Ascending aorta (tissue), 2 donors: ENCODE measurements at places on chromosomes 1 and 21. TPM values are rescaled to one million over a fixed set of nuclear protein-coding genes. Genes with fewer than 3 reads are reported as not detected.

Gene MROH9
- total RNA-seq: not detected

Gene IVL
- not detected for total RNA-seq

Gene KRTAP19-3
- not detected for total RNA-seq

Gene SORT1
- total RNA-seq: 111 TPM

- H3K4me3 ChIP-seq: no peak overlapping the region
- no peaks in the 10 kb centered on the region for H3K27me3 ChIP-seq
- no peaks in the 10 kb centered on the region for H3K4me1 ChIP-seq
- no peak for DNase-seq
- no peaks in the 10 kb centered on the region for H3K36me3 ChIP-seq
Measured at GRCh38 chr1:24385160-24385940, 28.2 kb downstream of the STPG1 start.

GRCh38 chr1:234656070-234656895, 46.3 kb upstream of the IRF2BP2 start:
- H3K27me3 ChIP-seq: no peaks in the 10 kb centered on the region
- H3K27ac ChIP-seq: no peak overlapping the region
- no peak overlapping the region for H3K4me3 ChIP-seq
- H3K4me1 ChIP-seq: no peaks in the 10 kb centered on the region
- no peaks in the 10 kb centered on the region for H3K36me3 ChIP-seq

DNA sequence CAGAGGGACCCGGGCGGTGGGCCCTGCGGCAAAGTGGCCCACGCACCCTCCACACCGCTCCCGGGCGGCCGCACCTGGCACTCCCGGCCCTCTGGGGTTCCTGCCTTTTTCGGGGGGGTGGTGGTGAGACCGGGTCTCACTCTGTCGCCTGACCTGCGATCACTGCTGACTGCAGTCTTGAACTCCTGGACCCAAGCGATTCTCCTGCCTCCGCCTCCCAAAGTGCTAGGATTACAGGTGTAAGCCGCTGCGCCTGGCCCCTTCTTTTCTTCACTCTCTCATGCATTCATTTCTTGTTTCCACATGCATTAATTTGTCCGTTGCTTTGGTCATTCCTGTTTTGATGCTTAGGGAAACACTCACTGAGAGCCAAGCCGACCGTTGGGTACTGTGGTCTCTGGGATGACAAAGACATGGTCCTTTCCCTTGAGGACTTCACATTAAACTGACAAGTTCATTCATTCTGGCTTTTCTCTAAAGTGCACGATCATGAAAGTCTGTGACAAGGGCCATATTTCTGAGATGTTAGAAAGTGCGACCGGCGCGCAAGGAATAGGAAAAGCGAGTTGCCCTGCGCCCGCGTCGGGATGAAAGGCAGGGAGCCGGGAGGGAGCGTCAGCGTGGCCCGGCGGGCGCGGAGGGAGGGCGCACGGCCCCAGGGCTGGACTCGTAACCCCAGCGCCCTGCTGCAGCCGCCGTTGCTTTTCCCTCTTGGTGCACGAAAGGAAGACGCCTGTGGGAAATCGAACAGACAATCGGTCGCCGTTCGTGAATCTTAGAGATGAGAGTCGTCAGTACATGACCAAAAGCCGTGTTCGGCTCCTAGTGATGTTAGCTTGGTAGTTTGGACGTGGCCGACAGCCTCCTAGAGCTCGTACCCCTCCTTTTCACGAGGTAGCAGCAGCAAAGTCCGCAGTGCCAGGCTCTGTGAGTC, 1.0 kb upstream of the MCOLN2 start:
- H3K36me3 ChIP-seq: no peaks in the 10 kb centered on the region
- no peaks in the 10 kb centered on the region for H3K27me3 ChIP-seq
- peak overlapping the region; percentile 67 for H3K4me3 ChIP-seq

GRCh38 chr1:44632598-44632997, 41.7 kb downstream of the TMEM53 start:
- H3K4me1 ChIP-seq: peaks cover 12% of the 10 kb centered on the region
- no peaks in the 10 kb centered on the region for H3K27me3 ChIP-seq
- H3K36me3 ChIP-seq: peaks cover 37% of the 10 kb centered on the region
- DNase-seq: no peak

DNA sequence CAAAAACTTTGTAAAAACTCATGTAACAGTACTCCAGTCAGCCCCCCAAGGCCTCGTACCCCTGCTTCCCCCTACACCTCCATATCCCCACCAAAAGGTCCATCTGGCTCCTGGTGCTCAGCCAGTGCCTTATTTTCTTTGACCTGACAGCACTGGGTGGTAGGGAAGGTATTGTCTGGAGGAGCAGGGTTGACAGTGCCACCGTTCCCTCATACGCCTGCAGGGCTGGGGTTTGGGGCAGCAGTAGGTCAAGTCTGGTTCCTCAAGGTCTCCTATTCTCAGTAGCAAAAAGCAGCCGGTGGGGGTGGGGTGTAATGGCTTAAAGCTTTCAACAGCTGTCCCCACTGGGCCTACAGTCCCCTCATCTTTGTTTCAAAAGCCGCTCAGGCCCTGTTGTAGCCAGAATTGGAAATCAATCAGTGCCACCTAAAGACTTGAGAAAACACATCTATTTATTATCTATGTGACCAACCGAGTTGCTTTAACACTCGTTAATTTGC, 25.3 kb upstream of the TTF2 start:
- H3K4me3 ChIP-seq: no peak overlapping the region
- DNase-seq: no peak
- no peaks in the 10 kb centered on the region for H3K36me3 ChIP-seq
- H3K27me3 ChIP-seq: no peaks in the 10 kb centered on the region

GRCh38 chr1:51768971-51769588, 109.4 kb downstream of the NRDC start:
- H3K27ac ChIP-seq: peak overlapping the region; percentile 43
- no peak overlapping the region for H3K4me3 ChIP-seq
- peaks cover 2% of the 10 kb centered on the region for H3K4me1 ChIP-seq
- H3K27me3 ChIP-seq: no peaks in the 10 kb centered on the region

GRCh38 chr1:184988506-184988905, 14.2 kb upstream of the NIBAN1 start:
- H3K4me1 ChIP-seq: no peaks in the 10 kb centered on the region
- no peak overlapping the region for H3K27ac ChIP-seq
- H3K36me3 ChIP-seq: no peaks in the 10 kb centered on the region
- DNase-seq: no peak
- no peaks in the 10 kb centered on the region for H3K27me3 ChIP-seq

DNA sequence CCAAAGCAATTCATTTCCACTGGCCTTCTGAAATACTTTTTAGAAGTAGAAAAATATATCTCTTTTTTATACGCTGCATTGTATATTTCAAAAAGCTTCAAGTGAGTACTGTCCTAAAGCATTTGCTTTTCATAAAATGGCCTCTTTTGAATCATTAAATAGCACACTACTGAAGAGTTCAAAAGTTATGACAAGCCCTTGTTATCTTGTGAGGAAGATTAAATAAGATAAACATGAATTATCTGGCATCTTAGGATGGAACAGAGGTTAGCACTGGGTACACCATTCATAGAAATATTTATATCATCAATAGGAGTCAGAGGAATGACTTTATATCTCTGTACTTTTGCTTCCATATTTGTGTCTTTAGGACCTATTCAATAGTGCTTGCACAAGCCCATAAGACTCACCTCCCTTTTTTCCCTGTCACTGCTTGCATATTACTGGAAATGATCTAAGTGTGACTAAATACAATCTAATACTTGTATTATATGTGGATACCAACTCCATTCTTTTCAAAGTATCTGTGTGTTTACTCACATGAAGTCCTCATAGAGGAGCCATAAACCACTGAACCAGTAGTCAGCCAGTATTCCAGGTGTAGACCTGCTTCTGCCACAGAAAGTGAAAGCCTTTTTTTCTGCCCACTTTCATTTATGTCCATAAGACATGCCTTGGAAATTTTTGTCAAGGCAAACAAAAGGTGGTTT, 274.2 kb upstream of the C1orf105 start:
- H3K4me3 ChIP-seq: no peak overlapping the region
- no peak for DNase-seq
- no peaks in the 10 kb centered on the region for H3K36me3 ChIP-seq
- H3K27ac ChIP-seq: peak overlapping the region; percentile 92
- peaks cover 4% of the 10 kb centered on the region for H3K4me1 ChIP-seq

- no peak overlapping the region for H3K27ac ChIP-seq
- H3K36me3 ChIP-seq: no peaks in the 10 kb centered on the region
- H3K4me3 ChIP-seq: no peak overlapping the region
- no peak for DNase-seq
Measured at GRCh38 chr1:191984856-191985255, 173.4 kb upstream of the RGS18 start.

DNA sequence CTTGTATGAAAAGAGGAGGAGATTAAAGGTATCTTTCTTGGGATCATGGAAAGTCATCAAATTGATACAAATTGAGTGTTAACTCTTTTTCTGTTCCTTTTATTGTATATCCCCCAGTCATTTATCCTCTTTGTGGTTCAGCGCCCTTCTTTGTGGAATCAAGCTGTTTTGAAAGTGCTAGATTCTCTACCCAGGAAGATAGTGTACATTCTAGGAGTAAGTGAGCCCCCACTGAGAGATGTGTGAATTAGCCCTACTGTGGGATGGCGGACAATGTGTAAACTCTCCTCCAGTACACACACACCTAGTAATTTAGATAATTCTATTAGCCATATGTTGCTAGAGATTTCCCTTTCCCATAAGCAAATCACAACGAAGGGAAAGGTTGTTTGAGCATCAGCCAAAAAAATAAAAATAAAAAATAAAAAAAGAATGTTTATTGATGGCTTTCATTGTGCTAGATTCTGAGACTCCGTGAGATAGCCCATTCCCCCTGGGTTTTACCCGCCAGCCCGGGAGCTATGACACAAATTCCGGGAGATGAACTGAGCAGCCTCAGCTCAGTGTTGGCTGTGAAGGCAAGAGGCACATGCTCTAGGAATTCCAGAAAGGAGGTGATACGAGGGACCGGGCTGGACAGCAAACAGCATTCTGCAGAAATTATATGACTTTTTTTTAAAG, 378.4 kb upstream of the RUNX1 start:
- no peak for DNase-seq
- H3K27me3 ChIP-seq: no peaks in the 10 kb centered on the region
- H3K4me1 ChIP-seq: no peaks in the 10 kb centered on the region
- H3K36me3 ChIP-seq: no peaks in the 10 kb centered on the region

DNA sequence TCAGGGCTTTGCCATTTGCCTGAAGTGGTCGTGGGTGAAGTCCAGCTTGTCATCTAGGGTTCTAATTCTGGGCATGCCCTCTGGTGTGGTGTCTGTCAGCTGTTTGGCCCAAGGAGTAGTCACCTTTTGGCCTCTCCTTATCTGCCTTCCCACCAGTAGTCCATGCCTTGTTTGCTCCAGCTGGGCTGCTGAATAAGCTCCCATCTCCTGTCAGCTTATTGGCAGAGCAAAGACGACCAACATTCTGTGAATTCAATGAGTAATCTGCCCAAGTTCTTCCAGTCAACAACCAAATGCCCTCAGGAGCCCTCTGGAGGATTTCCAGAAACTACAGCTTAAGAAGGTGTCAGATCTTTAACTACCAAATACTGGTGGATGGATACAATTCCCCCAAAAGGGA, 7.0 kb downstream of the BCAN start:
- H3K27ac ChIP-seq: no peak overlapping the region
- DNase-seq: no peak
- peaks cover 17% of the 10 kb centered on the region for H3K27me3 ChIP-seq
- H3K4me3 ChIP-seq: no peak overlapping the region
- H3K36me3 ChIP-seq: no peaks in the 10 kb centered on the region

- no peak overlapping the region for H3K27ac ChIP-seq
- H3K36me3 ChIP-seq: no peaks in the 10 kb centered on the region
- no peak overlapping the region for H3K4me3 ChIP-seq
- H3K4me1 ChIP-seq: peaks cover 7% of the 10 kb centered on the region
Measured at GRCh38 chr1:206472454-206472853, 2.2 kb downstream of the IKBKE start.

- DNase-seq: no peak
- H3K4me3 ChIP-seq: no peak overlapping the region
- H3K36me3 ChIP-seq: no peaks in the 10 kb centered on the region
- no peaks in the 10 kb centered on the region for H3K27me3 ChIP-seq
- H3K4me1 ChIP-seq: no peaks in the 10 kb centered on the region
- peak overlapping the region; percentile 42 for H3K27ac ChIP-seq
Measured at GRCh38 chr1:100810360-100810759, 84.3 kb downstream of the EXTL2 start.

- no peak for DNase-seq
- H3K27me3 ChIP-seq: no peaks in the 10 kb centered on the region
- H3K36me3 ChIP-seq: no peaks in the 10 kb centered on the region
- H3K4me1 ChIP-seq: no peaks in the 10 kb centered on the region
Measured at GRCh38 chr1:154784924-154785531, 85.1 kb downstream of the KCNN3 start.

- no peak overlapping the region for H3K27ac ChIP-seq
- H3K36me3 ChIP-seq: no peaks in the 10 kb centered on the region
- no peak for DNase-seq
- H3K4me3 ChIP-seq: no peak overlapping the region
- H3K27me3 ChIP-seq: no peaks in the 10 kb centered on the region
- no peaks in the 10 kb centered on the region for H3K4me1 ChIP-seq
Measured at GRCh38 chr1:64268653-64269557, 65.5 kb downstream of the UBE2U start.

DNA sequence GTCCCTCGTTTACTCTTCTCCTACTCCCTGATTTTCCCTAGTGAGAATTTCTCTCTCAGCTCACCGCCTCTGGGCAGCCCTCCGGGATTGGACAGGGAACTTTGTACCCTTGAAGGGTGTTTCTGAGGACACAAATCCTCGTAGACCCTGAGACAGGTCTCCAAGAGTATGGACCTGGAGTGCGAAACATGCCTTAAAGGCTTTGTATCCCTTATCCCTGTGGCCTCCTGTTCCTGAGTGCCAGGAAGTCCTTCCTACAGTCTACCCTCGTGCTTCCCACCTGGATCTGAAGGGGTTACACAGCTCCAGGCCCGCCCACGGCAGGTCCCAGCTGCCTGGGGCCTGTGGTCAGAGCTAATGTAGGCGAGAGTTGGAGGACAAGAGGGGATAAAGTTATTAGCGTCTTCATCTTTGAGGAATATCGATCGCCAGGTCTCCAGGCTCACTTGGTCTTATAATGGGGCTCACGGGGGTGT, 7.6 kb upstream of the PEAR1 start:
- no peaks in the 10 kb centered on the region for H3K4me1 ChIP-seq
- no peak overlapping the region for H3K4me3 ChIP-seq
- no peak overlapping the region for H3K27ac ChIP-seq
- H3K27me3 ChIP-seq: no peaks in the 10 kb centered on the region

DNA sequence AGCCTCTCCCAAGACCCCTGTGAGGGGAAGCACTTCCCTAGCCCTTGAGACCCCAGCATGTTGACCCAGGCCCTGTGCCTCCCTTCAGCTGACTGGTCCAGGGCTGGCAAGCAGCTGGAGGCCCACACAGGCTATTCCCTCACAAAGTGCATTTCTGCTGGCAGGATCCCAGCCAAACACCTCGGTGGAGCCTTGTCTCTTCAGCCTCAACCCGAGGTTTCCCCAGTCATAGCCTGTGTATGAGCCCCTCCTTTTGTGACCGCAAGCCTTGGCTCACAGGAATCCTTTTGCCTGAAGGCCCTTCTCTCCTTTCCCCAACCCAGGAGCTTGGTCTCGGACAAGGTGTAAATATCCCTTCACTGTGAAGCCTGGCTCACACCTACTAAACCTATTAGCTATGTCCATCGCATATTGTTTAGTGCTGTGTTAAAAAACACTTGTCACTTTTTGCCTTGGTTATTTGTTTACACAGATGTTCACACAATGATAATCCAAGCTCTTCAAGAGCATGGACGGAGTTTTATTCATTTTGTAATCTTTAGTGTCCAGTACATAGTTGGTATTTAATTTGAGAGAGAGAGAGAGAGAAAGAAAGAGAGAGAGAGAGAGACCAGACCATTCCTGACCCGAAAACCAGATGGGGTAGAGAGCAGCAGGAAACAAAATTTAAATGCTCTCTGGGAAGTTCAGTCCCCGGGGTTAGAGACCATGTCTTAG, 8.5 kb upstream of the CD247 start:
- no peak overlapping the region for H3K27ac ChIP-seq
- no peaks in the 10 kb centered on the region for H3K4me1 ChIP-seq
- no peaks in the 10 kb centered on the region for H3K36me3 ChIP-seq
- no peak for DNase-seq
- H3K4me3 ChIP-seq: no peak overlapping the region
